Activated B cell treated with CpG ODN at 0.5 μM for 24 hours (primary cell): ENCODE measurements at places on chromosomes 11 and 22.

GRCh38 chr11:28815110-28815509 is 706.9 kb downstream of the METTL15 start:
- DNase-seq = no peak

DNA sequence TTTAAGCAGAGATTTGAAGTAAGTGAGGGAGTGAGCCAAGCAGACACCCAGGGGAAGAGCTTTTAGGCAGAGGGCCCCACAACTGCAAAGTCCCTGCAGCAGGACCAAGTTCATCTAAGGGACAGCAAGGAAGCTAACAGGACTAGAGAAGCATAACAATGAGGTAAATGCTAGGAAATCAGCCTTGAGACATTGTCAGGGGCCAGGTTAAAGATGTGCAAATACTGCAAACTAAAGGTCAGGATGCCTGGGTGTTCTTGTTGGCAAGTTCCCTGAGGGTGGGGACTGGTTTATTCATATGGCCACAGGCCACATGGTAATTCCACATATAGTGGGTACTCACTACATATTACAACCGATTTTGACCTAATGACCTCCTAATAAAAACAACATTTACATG is 399.2 kb upstream of the NARS2 start:
- DNase-seq = no peak

GRCh38 chr11:29985248-29985647 is 31.6 kb downstream of the KCNA4 start:
- DNase-seq = no peak

- peak; percentile 55 for DNase-seq
Observed at GRCh38 chr11:67071420-67072284, 15.0 kb downstream of the RHOD start.

GRCh38 chr11:63710476-63711217 is 29.3 kb downstream of the RTN3 start:
- DNase-seq = no peak

- no peak for DNase-seq
Observed at GRCh38 chr11:65280646-65281045, 18.9 kb downstream of the POLA2 start.

GRCh38 chr11:113375402-113375801 is 12.2 kb upstream of the ANKK1 start:
- DNase-seq = no peak

DNA sequence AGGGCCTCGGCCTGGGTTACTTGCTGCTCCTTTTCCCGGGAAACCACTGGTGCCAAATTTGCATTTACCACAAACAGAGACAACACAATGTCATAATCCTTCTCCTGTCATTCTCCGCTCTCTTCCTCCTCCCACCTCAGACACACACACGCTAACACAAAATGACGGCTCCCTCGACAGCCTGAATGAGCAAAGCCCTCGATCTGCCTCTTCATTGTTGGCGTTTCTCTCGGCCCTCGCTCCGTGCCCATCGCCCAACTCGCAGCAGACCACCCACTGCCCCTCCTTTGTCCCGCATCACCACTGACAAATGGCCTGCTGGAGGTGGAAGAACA is 12.5 kb upstream of the TCF20 start:
- no peak for DNase-seq

GRCh38 chr22:48494256-48494967 is 1333.3 kb downstream of the BRD1 start:
- DNase-seq = no peak

GRCh38 chr22:35622191-35622913 is 5.2 kb upstream of the MB start:
- no peak for DNase-seq

DNA sequence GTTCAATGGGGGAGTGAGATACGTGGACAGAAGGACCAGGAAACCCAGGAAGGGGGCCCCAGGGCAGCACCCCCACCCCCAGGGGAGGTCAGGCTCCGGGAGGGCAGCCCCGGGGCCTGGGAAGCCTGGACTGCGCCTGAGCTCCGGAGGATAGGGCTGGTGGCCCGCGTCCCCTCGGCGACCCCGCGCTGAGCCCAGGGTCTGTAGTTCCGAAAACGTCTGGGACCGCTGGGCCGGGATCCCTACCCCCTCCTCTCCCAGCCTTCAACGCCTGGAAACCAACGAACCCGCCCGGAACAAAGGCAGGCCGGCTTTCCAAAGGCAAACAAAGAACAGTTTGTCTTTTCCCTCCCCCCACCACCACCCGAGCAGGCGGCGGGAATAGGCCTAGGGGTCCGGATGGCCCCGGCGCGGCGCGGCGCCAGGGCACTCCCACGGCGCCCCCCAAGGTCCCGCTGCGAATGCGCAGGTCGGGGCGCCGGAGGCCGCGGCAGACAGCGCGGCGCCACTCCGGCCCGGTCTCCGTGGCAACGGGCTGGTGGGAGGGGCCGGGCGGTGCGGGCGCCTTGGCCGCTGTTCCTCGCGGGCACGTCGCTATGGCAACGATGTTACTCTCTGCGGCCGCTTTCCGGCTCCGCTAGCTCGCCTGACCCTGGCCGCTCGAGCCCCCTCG is 58.5 kb downstream of the IGLL1 start:
- DNase-seq = peak; percentile 80

DNA sequence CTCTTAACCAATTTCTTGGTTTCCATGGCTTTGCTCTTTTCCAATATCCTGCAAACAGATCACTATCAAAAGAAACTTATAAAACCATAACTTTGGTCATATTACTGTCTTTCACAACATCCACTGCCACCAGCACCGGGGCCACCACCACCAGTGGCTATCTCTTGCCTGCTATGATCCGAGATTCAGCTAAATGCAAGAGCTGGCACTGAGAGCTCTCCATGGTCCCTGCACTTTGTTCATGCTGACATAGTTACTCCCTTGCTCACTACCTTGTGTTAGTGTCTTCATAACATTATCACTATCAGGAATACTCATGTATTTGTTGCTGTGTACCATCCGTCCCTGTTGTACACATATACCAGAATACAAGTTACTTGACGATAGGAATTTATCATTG is 299.0 kb downstream of the ETS1 start:
- DNase-seq = no peak

DNA sequence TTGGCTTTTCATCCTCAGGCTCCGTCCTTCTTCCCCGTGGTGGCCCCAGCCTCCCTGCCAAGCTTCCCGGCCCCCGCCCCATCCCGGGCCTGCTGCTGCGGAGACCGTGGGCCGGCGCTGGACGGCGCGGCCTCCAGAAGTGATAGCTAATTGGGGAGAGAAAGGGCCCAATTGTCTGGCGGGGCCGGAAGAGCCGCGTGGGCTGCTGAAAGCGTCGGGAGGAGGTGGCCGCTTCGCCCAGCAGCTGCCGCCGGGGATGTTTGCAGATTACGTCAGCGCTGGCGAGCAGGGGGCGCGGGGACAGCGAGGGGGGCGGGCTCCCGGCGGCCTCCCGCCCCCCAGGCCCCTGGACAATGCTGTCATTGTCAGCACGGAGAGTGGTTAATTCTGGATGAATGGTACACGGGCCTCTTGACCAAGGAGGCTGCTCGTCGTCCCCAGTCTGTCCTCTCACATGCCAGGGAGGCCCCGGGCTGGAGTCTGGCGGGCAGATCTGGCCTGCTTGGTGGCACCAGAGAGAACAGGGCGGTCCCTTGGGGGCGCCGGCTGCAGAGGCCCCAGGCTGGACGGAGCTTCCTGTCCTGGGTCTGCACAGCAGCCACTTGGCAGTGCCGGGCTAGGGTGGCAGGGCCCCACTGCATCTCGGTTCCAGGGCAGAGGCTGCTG is 1.6 kb downstream of the SMIM38 start:
- DNase-seq = no peak

DNA sequence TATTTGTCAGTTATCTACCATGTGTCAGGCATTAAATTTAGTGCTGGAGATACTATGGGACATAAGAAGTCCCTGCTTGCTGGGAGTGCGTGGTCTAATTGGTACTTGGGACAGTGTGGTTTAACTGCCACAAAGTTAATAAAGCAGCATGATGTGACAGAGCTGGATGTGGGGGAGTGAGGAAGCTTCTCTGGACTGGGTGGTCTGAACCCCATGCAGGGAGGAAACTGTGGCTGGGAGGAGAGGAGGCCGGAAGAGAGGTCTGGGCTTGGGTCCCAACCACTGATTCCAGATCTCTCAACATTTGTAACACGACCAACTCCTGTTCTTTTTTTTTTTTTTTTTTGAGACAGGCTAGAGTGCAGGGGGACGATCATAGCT is 37.1 kb downstream of the ST3GAL4 start:
- DNase-seq = no peak

- DNase-seq = no peak
Observed at GRCh38 chr11:47234669-47235100, 13.9 kb downstream of the ACP2 start.

GRCh38 chr11:62610814-62611704 is 1.5 kb downstream of the EML3 start:
- no peak for DNase-seq

- no peak for DNase-seq
Observed at GRCh38 chr11:36380296-36381014, 84.4 kb downstream of the PRR5L start.

DNA sequence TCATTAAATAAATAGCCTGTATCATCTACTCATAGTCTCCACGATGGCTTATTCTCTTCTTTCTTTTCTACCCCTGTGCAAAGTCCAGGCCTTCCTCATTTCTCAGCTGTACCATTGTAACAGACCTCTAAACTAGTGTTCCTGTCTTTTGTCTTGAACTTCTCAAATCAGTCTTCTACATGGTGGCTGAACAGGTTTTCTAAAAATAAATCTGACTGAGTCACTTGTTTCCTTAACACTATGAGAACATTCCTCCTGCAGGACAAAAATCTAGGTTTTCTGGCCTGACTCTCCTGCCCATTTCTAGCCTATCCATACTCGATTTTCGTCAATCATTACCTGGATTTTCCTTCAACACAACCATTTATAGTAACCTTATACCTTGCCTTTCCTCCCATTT is 1080.8 kb upstream of the TENM4 start:
- no peak for DNase-seq

DNA sequence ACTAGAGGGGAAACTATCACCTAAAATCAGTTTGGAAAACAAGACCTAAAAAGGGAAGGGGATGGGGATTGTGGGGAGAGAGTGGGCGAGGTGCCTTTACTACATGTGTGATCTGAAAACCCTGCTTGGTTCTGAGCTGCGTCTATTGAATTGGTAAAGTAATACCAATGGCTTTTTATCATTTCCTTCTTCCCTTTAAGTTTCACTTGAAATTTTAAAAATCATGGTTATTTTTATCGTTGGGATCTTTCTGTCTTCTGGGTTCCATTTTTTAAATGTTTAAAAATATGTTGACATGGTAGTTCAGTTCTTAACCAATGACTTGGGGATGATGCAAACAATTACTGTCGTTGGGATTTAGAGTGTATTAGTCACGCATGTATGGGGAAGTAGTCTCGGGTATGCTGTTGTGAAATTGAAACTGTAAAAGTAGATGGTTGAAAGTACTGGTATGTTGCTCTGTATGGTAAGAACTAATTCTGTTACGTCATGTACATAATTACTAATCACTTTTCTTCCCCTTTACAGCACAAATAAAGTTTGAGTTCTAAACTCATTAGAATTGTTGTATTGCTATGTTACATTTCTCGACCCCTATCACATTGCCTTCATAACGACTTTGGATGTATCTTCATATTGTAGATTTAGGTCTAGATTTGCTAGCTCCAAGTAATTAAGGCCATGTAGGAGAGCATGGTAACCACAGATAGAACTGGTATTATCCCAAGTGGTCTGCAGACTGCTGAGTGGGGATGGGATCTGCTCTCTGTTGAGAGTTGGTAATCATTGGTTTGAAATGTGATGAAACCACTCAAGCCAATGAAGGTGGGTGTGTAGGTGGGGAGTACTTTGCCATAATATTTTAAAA is 3.6 kb downstream of the NEAT1 start:
- DNase-seq = no peak

GRCh38 chr11:62645946-62646824 is at the start of gene GANAB:
Gene GANAB, minus strand, starts transcription at chr11:62646613. Its CDS starts 14 bp downstream, at chr11:62646599.
- peak; percentile 89 for DNase-seq

DNA sequence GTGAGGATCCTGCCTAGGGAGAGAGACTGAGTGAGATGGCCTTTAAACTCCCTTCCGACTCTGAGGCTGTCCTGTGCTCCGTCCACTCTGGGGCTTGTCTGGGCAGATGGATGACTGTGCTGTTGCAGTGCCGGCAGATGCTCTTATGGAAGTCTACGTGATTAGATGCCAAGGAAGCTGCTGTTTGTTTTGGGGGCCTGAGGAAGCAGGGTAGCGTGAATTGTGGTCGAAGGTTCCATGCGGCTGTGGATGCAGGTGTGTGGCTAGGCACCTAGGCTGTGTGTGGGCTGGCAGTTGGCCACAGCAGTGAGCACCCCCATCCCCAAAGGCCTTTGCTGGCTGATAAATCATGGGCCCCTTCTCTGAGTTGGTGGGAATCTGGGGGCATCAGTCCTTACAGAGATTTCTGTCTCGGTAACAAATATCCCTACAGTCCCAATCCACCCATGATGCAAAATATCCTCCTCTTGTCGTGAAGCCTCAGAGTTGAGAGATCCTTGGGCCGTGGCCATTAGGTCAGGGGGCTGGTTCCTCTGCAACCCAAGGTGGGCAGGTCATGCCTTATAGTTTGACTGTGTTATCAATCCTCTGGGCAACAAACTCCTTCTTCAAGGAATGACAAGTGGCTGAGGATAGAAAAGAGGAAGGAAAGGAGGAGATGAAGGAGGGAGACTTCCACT is 31.2 kb downstream of the AMPD3 start:
- DNase-seq = no peak

DNA sequence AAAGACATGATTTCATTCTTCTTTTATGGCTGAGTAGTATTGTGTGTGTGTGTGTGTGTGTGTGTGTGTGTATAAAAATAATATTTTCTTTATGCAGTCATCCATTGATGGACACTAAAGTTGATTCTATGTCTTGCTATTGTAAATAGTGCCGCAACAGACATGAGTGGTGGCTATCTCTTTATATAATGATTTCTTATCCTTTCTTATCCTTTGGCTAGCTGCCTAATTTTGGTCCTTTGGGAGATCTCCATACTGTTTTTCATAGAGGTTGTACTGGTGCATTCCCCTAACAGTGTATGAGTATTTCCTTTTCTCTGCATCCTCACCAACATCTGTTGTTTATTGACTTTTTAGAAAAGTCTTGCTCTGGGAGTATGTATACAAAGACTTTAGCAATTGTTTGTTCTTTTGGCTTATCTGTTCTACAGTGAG is 107.0 kb downstream of the STIM1 start:
- no peak for DNase-seq
